ENCODE measurements at places on chromosomes 6 and 20.

- no peak for DNase-seq
These were observed 13.1 kb downstream of the RIOK1 start for GRCh38 chr6:7402716-7403115.

- DNase-seq = no peak
These were observed 924.1 kb downstream of the EPHA7 start for GRCh38 chr6:92495242-92495641.

DNA sequence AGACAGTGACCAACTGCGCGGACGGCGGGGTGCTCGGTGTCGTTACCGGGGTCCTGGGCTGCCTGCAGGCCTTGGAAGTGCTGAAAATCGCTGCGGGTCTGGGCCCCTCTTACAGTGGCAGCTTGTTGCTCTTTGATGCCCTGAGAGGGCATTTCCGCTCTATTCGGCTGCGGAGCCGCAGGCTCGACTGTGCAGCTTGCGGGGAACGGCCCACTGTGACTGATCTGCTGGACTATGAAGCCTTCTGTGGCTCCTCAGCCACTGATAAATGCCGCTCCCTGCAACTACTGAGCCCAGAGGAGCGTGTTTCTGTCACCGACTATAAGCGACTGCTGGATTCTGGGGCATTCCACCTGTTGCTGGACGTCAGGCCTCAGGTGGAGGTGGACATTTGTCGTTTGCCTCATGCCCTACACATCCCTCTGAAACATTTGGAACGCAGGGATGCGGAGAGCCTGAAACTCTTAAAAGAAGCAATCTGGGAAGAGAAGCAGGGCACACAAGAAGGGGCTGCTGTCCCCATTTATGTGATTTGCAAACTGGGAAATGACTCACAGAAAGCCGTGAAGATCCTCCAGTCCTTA lies 1.0 kb downstream of the MOCS3 start:
- DNase-seq = no peak

- no peak for DNase-seq
These were observed 134.8 kb downstream of the CD83 start for GRCh38 chr6:14252271-14252850.

- no peak for DNase-seq
These were observed 1.1 kb downstream of the EIF2S2 start for GRCh38 chr20:34110745-34111641.

DNA sequence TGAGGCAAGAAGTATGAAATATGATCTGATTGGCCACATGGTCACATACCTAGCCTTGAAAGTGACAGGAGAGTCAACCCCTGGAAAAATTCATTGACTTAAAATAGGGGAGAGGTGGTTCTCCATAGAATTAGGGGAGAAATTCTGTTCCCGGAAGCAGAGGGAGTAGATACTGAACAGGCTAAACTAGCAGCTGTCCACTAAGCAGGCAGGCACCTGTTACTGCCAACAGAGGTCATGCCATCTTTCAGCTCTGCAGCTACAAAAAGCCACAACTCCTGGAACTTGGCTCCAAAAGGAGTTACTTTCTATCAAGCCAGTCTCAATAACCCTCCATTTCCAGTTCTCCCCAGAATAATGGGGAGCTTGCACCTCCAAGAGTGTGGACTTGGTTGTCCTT lies 352.5 kb downstream of the MAFB start:
- no peak for DNase-seq

GRCh38 chr20:62617711-62618483 lies 24.4 kb upstream of the SLCO4A1 start:
- DNase-seq = no peak

DNA sequence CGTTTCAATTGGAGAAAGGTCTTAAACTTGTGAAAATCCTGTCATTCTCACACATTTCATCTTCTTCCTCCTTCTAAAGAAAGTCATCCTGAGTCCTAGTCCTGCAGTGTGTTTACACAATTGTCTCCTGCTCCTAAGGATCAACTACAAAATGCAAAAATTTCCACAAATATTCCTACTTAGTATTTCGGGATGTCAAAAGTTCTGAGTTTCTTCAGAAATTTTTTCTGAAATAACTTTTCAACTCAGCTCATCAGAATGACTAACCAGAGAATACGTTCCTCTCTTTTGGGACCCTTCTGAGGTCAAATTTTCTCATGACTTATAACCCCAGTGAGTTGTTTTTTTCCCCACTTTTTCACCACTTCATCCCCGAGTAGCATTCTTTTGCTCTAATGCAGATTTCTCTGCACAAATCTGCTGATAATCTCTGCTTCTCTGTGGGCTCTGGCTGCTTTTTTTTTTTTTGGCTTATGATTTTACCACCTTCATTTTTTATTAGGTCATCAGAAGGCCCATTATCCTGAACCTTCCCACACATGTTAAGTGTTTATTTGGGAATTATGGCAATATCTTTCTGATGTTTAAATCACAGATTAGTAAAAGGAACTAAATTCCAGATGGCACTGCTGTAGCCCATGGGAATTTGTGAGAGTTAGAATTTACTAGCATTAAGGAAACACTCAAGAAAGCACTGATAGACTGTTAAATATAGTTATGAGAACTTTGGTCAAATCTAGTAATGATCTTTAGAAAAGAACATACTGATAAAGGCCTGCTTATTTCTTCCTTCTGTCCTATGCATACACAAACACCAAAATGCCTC lies 41.4 kb downstream of the MAP3K5 start:
- no peak for DNase-seq

DNA sequence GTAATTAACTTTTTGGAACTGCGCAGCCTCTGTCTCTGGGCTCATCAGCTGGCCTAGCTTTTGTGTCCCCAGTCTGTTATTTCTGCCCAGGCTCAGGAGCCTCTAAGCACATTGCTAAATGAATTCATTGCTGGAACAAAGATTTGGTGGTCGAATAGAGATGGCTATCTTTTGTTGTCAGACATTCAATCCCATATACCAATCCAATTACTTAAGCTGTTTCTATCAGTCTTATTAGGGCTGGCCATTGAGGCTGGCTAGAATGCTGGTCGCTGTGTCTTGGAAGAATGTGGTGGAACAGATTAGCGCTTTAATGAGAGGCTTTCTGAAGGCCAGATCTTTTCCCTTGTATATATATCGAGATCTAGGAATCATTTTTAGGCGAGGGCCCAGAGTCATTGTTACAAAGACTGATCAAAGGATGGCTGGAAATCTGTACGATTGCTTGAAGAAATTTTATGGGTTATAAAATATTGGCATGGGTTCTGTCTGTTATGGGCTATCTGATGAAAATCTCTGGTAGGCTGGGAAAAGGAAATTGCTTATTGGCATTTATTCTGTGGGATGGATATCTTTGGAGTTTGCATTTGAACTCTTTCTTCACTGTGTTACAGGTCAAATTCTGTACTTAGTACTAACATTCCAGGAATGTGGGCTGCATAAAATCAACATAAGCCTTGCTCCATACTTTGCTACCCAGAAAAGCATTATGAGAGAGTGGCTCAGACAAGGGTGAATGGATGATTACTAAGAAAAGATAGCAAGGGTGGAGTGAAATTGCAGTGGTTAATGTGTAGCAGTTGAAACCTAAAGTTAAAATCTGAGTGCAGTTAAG lies 34.8 kb upstream of the JAG1 start:
- peak; percentile 23 for DNase-seq

DNA sequence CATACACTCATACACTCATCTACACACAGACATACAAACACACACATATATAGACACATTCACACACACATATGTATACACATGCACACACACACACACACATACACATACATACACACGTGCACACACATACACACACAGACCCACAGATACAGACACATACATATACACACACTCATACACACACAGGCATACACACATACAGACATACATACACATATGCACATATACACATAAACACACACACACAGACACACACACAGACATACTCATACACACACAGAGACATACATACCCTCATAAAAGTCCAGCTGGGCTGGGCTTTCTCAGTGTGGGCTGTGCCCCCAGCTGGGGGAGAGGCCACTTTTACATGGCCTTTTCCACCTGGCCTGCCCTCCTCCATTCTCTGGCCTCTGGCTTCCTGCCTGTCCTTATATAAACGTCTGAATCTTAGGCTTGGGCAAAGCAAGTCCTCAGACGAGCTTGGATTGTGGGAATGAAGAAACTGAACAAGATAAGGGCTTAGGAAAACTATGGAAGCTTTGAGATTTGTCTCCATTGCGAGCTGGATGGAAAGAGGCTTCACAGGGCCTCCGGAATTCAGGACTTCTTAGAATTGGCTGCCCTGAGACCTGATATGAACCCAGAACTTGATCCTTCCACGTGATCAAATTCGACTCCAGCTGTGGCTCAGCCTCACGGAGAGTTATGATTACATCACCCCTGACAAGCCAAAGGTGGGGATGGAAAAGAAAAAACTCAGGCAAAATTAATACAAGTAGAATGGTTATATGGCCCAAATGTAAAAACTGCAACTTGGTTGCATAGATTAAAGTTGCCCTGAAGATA lies 22.5 kb upstream of the CST3 start:
- no peak for DNase-seq

- no peak for DNase-seq
These were observed 4.6 kb downstream of the XKR7 start for GRCh38 chr20:31972471-31973021.

- DNase-seq = peak; percentile 35
These were observed 1.4 kb downstream of the TEAD3 start for GRCh38 chr6:35495258-35496035.

GRCh38 chr6:24931718-24932691 lies 3.8 kb downstream of the RIPOR2 start:
- no peak for DNase-seq

DNA sequence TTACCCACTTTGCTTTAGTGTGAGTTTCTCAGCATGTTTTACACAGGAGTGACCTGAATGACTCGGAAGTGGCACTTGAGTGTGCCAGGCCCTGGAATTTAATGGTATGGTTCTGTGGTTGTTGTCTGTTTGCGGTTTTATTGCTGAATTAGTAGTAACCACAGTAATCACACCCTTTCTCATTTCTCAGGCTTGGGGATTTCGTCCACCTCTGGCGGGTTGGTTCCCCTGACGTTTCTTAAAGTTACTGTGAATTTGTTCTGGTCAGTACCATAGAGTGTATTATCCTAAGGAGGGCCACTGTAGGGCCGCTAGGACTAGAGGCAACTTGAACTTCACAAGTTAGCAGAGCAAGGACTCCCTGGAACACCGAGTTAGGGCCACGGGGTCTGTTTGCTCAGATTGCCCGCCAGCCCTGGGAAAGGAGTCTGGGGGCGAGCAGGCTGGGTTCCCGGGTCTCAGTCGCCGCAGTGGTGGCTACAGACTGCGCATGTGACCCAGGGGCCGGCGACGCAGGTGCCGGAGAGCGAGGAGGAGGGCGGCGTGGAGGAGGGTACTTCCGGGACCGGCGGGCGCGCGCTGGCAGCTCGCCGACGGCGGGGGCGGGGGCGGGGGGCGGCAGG lies 546 bp upstream of the KLHL32 start:
- peak; percentile 79 for DNase-seq

DNA sequence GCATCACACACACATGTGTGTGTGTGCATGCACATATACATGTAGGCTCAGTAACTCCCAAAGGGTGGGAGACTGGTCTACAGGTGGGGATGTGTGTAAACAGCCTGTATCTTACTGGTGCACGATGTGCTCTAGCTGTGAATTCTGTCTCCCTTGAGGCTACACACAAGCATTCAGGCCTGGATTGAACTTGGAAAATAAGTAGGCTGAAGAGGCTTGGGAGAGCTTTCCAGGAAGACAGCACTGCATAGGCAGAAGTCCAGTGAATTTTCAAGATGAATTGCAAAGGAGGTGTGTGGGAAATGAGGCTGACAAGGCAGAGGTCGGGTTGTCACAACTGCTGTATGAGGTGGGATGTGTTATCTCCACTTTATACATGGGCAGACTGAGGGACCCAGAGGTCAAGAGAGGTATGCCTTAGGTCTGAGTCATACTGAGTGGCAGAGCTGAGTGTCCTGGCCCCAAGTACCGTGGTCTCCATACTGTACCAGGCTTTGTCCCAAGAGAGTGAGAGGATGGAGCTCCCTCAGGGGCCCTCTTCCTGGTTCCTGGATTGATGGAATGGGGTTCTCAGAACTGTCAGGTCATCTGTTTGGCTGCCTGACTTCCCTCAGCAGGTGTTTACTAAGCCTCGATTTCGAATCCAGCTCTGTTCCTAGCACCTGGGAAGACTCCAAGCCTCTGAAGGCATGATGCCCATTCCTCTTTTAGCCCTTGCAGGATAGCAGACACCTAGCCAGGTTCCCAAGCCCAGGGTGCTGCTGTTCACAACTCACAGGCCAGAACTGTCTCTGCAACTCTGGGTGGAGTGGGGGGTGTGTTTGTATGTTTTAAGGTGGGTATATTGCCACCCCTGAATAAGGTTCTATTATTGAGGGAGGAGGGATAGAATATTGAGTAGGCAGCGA lies 14.4 kb downstream of the SNPH start:
- DNase-seq = no peak

GRCh38 chr20:46696791-46697279 lies 7.6 kb upstream of the TP53RK start:
- DNase-seq = no peak

DNA sequence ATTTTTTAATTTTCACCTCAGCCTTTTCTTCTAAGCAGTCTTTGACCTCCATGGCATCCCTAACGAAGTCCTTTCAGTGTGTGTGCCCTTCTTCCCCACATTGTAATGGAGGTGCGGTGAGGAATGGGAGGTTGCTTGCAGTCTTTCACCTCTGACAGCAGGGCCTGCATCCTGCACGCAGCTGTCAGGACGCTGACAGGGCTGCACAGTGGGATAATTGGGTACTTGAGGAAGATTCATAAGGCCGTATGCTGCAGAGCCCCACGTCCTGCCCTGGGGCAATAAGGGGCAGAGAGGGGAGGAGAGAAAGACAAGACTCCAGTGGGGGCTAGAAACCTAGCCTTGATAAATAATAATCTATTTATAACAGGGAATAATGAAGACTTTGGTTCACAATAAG lies 184.7 kb downstream of the SAMD5 start:
- DNase-seq = no peak

- DNase-seq = peak; percentile 40
These were observed 39.2 kb downstream of the GNAS start for GRCh38 chr20:58891718-58892140.

DNA sequence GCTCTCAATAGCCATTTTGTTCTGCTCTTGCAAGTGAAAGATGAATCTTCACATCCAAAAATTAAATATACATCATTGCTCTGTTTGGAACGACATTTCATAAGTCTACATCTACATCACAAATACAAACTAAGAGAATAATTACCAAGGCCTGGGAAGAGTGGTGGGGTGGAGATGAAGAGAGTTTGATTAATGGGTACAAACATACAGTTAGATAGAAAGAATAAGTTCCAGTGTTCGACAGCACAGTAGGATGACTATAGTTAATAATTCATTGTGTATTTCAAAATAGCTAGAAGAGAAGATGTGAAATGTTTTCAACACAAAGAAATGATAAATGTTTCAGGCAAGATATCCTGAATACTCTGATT lies 38.0 kb upstream of the CAP2 start:
- DNase-seq = no peak

- DNase-seq = no peak
These were observed 16.1 kb upstream of the SERPINB1 start for GRCh38 chr6:2857580-2858337.

DNA sequence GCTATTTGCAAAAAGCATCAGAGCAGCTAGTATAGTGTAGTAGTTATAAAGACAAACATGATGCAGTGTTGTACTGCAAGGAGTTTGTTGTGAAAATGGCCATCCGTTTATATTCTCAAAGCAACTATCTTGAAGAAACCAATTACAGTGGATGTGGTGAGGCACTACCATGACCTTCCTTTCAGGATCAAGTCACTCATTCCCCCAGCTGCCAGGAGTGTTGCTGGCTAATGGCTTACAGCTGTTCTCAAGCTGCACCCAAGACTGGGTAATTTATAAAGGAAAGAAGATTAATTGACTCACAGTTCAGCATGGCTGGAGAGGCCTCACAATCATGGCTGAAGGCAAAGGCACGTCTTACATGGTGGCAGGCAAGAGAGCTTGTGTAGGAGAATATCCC lies 29.0 kb downstream of the ADGRF4 start:
- DNase-seq = no peak

Data from retina (tissue), 1 donor.